Heart left ventricle (tissue), 16 donors: ENCODE measurements at places on chromosomes 13 and 19. TPM values are rescaled to one million over a fixed set of nuclear protein-coding genes. Genes with fewer than 3 reads are reported as not detected.

GRCh38 chr19:31303262-31303815 is 45.9 kb downstream of the TSHZ3 start:
- H3K27ac ChIP-seq, result no peak overlapping the region
- H3K27me3 ChIP-seq, result peaks cover 4% of the 10 kb centered on the region
- H3K4me1 ChIP-seq, result no peaks in the 10 kb centered on the region
- H3K4me3 ChIP-seq, result no peak overlapping the region
- no peak for DNase-seq
- no peaks in the 10 kb centered on the region for H3K36me3 ChIP-seq

The NLRP11 gene
- total RNA-seq, result not detected

The C1QTNF9 gene
- 0.25 TPM for total RNA-seq

The FOSB gene
- total RNA-seq, result 1.1 TPM

The ZNF628 gene
- 4.2 TPM for total RNA-seq

GRCh38 chr19:9847087-9847671 is 12.1 kb downstream of the PIN1 start:
- H3K36me3 ChIP-seq, result peaks cover 63% of the 10 kb centered on the region
- no peak overlapping the region for H3K27ac ChIP-seq
- no peak overlapping the region for H3K4me3 ChIP-seq
- H3K27me3 ChIP-seq, result no peaks in the 10 kb centered on the region
- peak; percentile 50 for DNase-seq
- H3K4me1 ChIP-seq, result peaks cover 20% of the 10 kb centered on the region

- H3K4me3 ChIP-seq, result no peak overlapping the region
- no peak overlapping the region for H3K27ac ChIP-seq
- DNase-seq, result peak; percentile 58
- H3K36me3 ChIP-seq, result no peaks in the 10 kb centered on the region
- no peaks in the 10 kb centered on the region for H3K4me1 ChIP-seq
Measured at GRCh38 chr13:67416047-67416925, 186.2 kb upstream of the PCDH9 start.

The STOML3 gene
- total RNA-seq, result not detected

The SYNGR4 gene
- not detected for total RNA-seq

GRCh38 chr13:31875134-31875533 is 135.8 kb downstream of the RXFP2 start:
- no peak for DNase-seq
- no peaks in the 10 kb centered on the region for H3K27me3 ChIP-seq
- H3K36me3 ChIP-seq, result no peaks in the 10 kb centered on the region
- H3K27ac ChIP-seq, result no peak overlapping the region

DNA sequence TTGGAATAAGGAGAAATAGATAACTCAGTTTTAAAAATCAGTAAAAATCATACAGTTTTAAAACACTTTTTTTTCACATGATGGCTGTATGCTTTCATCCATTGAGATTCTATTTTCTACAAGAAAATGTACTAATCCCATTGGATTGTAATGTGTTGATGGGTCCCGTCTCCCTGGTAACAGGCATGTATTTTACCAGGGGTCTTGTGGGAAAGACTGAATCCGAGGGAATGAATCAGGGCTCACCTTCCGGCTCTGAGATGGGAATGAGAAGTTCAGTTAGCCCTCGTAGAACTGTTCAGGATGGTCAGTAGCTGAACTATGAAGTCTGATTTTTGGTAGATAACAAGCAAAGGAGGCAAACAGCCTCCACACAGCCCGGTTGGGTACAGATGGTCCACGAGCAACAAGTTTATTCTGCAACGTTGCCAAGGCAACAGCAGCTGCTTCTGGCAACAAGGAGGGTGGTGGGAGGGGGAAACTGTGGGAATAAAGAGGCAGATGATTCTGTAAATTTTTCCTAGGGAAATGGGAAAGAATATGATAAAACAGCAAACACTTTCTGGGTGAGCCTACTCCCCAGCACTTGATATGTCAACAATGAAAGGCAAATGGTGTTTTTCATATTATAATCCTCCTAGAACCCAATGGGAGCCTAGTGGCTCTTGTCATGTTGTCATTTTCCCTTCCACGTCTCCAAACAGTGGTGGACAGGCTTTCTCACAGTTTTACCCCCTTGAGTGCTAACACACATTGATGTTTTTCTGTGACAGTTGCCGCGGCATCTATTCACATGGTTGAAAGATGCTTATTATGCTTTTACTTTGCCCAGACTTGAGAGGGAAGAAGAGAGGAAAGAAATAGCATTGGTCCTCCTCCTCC is 12.4 kb upstream of the SIAH3 start:
- no peak overlapping the region for H3K4me3 ChIP-seq
- H3K36me3 ChIP-seq, result no peaks in the 10 kb centered on the region
- no peak overlapping the region for H3K27ac ChIP-seq
- H3K27me3 ChIP-seq, result no peaks in the 10 kb centered on the region
- no peaks in the 10 kb centered on the region for H3K4me1 ChIP-seq
- no peak for DNase-seq

The C13orf42 gene
- not detected for total RNA-seq

- H3K36me3 ChIP-seq, result no peaks in the 10 kb centered on the region
- H3K4me1 ChIP-seq, result peaks cover 41% of the 10 kb centered on the region
- peak overlapping the region; percentile 47 for H3K4me3 ChIP-seq
- no peaks in the 10 kb centered on the region for H3K27me3 ChIP-seq
Measured at GRCh38 chr19:3670796-3671679, 29.2 kb downstream of the PIP5K1C start.

The PLK5 gene
- not detected for total RNA-seq

- DNase-seq, result no peak
- no peaks in the 10 kb centered on the region for H3K36me3 ChIP-seq
- H3K27me3 ChIP-seq, result no peaks in the 10 kb centered on the region
Measured at GRCh38 chr13:75920536-75920935, 284.4 kb downstream of the LMO7 start.

DNA sequence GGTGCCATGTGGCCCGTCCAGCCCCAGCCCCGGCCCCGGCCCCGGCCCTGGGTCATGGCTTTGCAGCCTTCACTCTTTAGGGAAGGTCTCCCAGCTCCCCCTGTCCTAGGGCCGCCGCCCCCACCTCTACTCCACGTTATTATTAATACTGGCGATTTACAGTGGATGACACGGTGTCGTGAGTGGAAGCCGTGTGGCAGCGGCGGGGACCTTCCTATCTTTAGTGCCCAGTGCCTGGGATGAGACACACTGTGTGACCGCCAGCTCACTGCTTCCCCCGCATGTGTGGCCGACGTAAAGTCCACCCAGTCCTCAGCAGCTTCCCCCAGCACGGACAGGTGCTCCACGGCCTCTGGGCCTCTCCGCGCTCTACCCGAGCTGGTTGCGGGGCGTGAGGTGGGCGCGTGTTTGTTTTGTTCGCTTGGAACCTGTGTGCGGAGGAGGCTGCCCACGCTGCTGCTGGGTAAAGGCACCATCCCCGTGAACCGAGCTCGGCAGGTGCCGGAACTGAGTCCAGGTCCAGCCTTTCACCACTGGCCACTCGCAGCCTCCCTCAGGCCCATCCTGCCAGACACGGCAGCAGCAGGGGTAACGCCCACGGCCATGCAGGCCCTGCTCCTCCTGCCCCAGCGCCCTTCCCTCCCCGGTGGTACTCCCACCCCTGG is 70.9 kb upstream of the MCF2L start:
- no peak for DNase-seq
- peaks cover 5% of the 10 kb centered on the region for H3K27me3 ChIP-seq
- no peak overlapping the region for H3K4me3 ChIP-seq
- H3K36me3 ChIP-seq, result no peaks in the 10 kb centered on the region
- H3K4me1 ChIP-seq, result peaks cover 17% of the 10 kb centered on the region
- no peak overlapping the region for H3K27ac ChIP-seq

The PSG4 gene
- not detected for total RNA-seq
